MCF 10A (cell line): ENCODE measurements at places on chromosomes 6 and 20.

- H3K36me3 ChIP-seq, result peaks cover 6% of the 10 kb centered on the region
- no peaks in the 10 kb centered on the region for H3K4me1 ChIP-seq
- H3K27ac ChIP-seq, result no peak overlapping the region
- DNase-seq, result no peak
Observed at GRCh38 chr6:47252633-47253032, 57.1 kb downstream of the TNFRSF21 start.

GRCh38 chr6:35876902-35877301 lies 44.0 kb downstream of the SRPK1 start:
- no peaks in the 10 kb centered on the region for H3K27me3 ChIP-seq
- peak overlapping the region; percentile 63 for H3K27ac ChIP-seq
- no peak overlapping the region for H3K4me3 ChIP-seq
- peak; percentile 6 for DNase-seq
- H3K4me1 ChIP-seq, result peaks cover 6% of the 10 kb centered on the region

DNA sequence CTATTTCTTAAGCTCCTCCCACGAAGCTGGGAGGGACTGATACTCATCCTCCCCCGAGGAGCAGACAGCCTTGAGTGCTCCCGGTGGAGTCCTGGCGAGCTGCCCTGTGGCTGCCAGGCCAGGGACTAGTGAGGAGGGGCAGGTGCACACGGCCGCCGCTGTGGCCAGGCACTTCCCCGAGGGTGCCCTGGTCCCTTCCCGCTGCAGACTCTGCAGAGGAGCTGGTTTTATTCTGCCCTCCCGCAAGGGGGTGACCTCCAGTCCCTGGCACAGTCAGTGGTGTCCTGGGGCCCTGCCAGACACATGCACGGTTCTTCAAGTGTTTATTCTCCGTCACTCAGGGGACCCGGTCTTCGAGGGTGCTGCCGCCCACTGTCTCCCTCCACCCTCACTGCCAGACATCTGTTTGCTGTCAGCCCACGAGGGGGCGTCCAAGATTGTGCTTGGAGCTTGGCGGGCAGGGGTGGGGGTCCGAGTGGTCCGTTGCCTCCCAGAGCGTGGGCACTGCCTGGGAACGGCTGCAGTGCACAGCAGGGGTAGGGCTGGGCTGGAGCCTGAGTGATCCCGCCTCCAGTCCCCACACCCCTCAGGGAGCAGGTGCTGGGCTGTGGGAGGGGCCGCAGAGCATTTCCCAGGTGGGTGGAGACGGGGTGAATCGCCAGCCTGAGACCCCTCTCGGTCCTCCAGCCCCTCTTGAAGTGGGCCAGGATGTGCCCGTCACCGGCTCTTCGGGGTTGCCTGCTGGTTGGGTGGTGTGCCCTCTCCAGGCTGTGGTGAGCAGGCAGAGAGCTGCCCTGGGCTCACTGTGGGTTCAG lies 3.1 kb upstream of the CABLES2 start:
- no peak overlapping the region for H3K4me3 ChIP-seq
- H3K27ac ChIP-seq, result no peak overlapping the region
- DNase-seq, result peak; percentile 36
- peaks cover 17% of the 10 kb centered on the region for H3K4me1 ChIP-seq

DNA sequence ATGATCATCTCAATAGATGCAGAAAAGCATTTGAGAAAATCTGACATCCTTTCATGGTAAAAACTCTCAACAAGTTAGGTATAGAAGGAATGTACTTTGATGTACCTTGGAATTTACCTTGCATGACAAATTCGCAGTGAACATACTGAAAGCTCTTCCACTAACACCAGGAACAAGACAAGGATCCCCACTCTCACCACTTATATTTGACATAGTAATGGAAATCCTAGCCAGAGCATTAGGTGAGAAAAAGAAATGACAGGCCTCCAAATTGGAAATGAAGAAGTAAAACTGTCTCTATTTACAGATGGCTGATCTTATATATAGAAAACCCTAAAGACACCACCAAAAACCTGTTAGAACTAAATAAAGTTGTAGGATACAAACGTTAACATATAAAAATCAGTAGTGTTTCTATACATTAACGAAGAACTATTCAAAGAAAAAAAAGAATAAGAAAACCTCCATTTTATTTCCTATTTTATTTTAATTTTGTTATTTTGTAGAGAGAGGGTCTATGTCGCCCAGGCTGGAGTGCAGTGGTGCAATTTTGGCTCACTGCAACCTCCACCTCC lies 26.9 kb downstream of the PCNA start:
- no peaks in the 10 kb centered on the region for H3K27me3 ChIP-seq
- DNase-seq, result no peak
- no peaks in the 10 kb centered on the region for H3K4me1 ChIP-seq

GRCh38 chr6:157962601-157963302 lies 18.9 kb upstream of the SYNJ2 start:
- peak overlapping the region; percentile 62 for H3K27ac ChIP-seq
- no peaks in the 10 kb centered on the region for H3K27me3 ChIP-seq

- DNase-seq, result peak; percentile 70
- H3K27ac ChIP-seq, result peak overlapping the region; percentile 51
- no peaks in the 10 kb centered on the region for H3K27me3 ChIP-seq
- no peaks in the 10 kb centered on the region for H3K36me3 ChIP-seq
Observed at GRCh38 chr20:19275630-19276071, 63.2 kb downstream of the SLC24A3 start.

DNA sequence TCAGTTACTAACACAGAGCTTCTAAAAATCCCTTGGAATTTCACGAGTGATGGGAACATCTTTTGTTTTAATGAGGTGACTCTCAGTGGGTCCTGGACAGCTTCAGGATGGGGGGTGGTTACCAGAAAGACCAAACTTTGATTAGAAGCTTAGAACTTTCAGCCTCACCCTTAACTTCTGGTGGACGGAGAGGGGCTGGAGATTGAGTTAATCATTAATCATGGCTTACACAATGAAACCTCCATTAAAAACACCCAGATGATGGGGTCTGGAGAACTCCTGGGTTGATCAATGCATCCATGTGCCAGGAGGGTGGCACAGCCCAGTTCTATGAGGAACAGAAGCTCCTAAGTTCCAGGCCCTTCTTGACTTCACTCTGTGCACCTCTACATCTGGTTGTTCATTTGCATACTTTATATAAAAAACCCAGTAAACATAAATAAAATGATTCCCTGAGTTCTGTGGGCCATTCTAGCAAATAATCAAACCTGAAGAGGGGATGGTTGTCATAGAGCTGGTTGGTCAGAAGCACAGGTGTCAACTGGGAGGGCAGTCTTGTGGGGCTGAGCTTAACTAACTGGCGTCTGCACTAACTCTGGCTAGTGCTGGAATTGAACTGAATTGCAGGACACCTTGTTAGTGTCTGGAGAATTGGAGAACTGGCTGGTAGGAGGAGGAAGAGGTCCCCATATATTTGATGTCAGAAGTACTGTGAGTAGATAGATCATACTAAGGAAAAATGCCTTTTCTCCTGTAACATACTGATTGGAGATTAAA lies 10.3 kb downstream of the RMND1 start:
- H3K27ac ChIP-seq, result peak overlapping the region; percentile 66
- no peaks in the 10 kb centered on the region for H3K27me3 ChIP-seq
- DNase-seq, result no peak
- peaks cover 26% of the 10 kb centered on the region for H3K36me3 ChIP-seq
- peaks cover 28% of the 10 kb centered on the region for H3K4me1 ChIP-seq

GRCh38 chr6:143755301-143755744 lies 77.6 kb downstream of the PHACTR2 start:
- H3K4me1 ChIP-seq, result no peaks in the 10 kb centered on the region
- no peak overlapping the region for H3K4me3 ChIP-seq
- H3K36me3 ChIP-seq, result peaks cover 7% of the 10 kb centered on the region

GRCh38 chr20:23493172-23493772 lies 2.4 kb downstream of the CST8 start:
- H3K27me3 ChIP-seq, result no peaks in the 10 kb centered on the region
- H3K4me3 ChIP-seq, result no peak overlapping the region
- peak; percentile 24 for DNase-seq
- no peak overlapping the region for H3K27ac ChIP-seq

GRCh38 chr6:3252861-3253596 lies 5.7 kb upstream of the PSMG4 start:
- H3K27ac ChIP-seq, result peak overlapping the region; percentile 54
- H3K4me3 ChIP-seq, result peak overlapping the region; percentile 43
- H3K27me3 ChIP-seq, result no peaks in the 10 kb centered on the region
- no peak for DNase-seq
- H3K4me1 ChIP-seq, result peaks cover 24% of the 10 kb centered on the region

GRCh38 chr20:10807013-10807412 lies 133.2 kb upstream of the JAG1 start:
- no peaks in the 10 kb centered on the region for H3K4me1 ChIP-seq
- no peaks in the 10 kb centered on the region for H3K27me3 ChIP-seq
- H3K36me3 ChIP-seq, result no peaks in the 10 kb centered on the region
- no peak overlapping the region for H3K4me3 ChIP-seq
- DNase-seq, result no peak

GRCh38 chr6:125363039-125363823 lies 61.5 kb upstream of the HDDC2 start:
- peaks cover 67% of the 10 kb centered on the region for H3K27me3 ChIP-seq
- DNase-seq, result peak; percentile 56
- peaks cover 6% of the 10 kb centered on the region for H3K4me1 ChIP-seq
- no peak overlapping the region for H3K27ac ChIP-seq
- H3K36me3 ChIP-seq, result no peaks in the 10 kb centered on the region
- peak overlapping the region; percentile 31 for H3K4me3 ChIP-seq
